M059J (cell line): ENCODE measurements at places on chromosomes 4 and X. TPM values are rescaled to one million over a fixed set of nuclear protein-coding genes. Genes with fewer than 3 reads are reported as not detected.

Gene ZFP92
- not detected in 2 replicates for total RNA-seq

Gene SPANXB1
- 43.0 and 87.1 TPM in 2 replicates for total RNA-seq

Gene FBXL5
- total RNA-seq, result 91.0 and 123 TPM in 2 replicates

Gene TRIML2
- total RNA-seq, result 0.27 and 1.0 TPM in 2 replicates

Gene KIAA1210
- total RNA-seq, result 0.02 TPM in 1 of 2 replicates, not detected in the other

Gene CYTL1
- total RNA-seq, result 138 and 180 TPM in 2 replicates

Gene TMPRSS11E
- total RNA-seq, result not detected in 2 replicates

Gene UGT2B11
- total RNA-seq, result not detected in 2 replicates

Gene PRSS12
- 0.59 and 2.6 TPM in 2 replicates for total RNA-seq

Gene ZNF81
- total RNA-seq, result 3.7 and 5.6 TPM in 2 replicates

Gene CFI
- 38.1 and 55.0 TPM in 2 replicates for total RNA-seq

Gene OGT
- 52.7 and 67.6 TPM in 2 replicates for total RNA-seq

Gene RIBC1
- total RNA-seq, result 0.94 and 2.2 TPM in 2 replicates

Gene PRAF2
- 25.0 and 29.3 TPM in 2 replicates for total RNA-seq

Gene PALLD
- 21.6 and 46.0 TPM in 2 replicates for total RNA-seq

Gene TMPRSS11F
- not detected in 2 replicates for total RNA-seq

Gene FDCSP
- total RNA-seq, result not detected in 2 replicates

Gene GRIPAP1
- 20.1 and 46.6 TPM in 2 replicates for total RNA-seq

Gene PRDM8
- 5.5 and 10.6 TPM in 2 replicates for total RNA-seq

Gene RGN
- 1.7 and 1.9 TPM in 2 replicates for total RNA-seq

Gene USP27X
- 1.4 and 1.6 TPM in 2 replicates for total RNA-seq

Gene GRSF1
- 38.0 and 61.5 TPM in 2 replicates for total RNA-seq

Gene SLITRK2
- not detected in 2 replicates for total RNA-seq

Gene GYG2
- total RNA-seq, result 3.9 and 5.2 TPM in 2 replicates

Gene UCHL1
- total RNA-seq, result 1,483 and 1,510 TPM in 2 replicates

Gene ERAS
- not detected in 2 replicates for total RNA-seq

Gene RPL34
- total RNA-seq, result 357 and 496 TPM in 2 replicates

Gene ANKRD37
- 6.3 and 8.5 TPM in 2 replicates for total RNA-seq

Gene CACNA1F
- total RNA-seq, result not detected in 2 replicates

Gene HTRA3
- 0.81 and 3.2 TPM in 2 replicates for total RNA-seq

Gene CXCL11
- total RNA-seq, result 0.37 and 0.74 TPM in 2 replicates

Gene NAP1L5
- total RNA-seq, result 8.4 and 13.8 TPM in 2 replicates

Gene HEPH
- total RNA-seq, result 0.10 TPM in 1 of 2 replicates, not detected in the other

Gene MAGEC2
- 70.6 and 77.9 TPM in 2 replicates for total RNA-seq
